T-helper 2 cell (primary cell): ENCODE measurements at places on chromosomes 6 and 20.

DNA sequence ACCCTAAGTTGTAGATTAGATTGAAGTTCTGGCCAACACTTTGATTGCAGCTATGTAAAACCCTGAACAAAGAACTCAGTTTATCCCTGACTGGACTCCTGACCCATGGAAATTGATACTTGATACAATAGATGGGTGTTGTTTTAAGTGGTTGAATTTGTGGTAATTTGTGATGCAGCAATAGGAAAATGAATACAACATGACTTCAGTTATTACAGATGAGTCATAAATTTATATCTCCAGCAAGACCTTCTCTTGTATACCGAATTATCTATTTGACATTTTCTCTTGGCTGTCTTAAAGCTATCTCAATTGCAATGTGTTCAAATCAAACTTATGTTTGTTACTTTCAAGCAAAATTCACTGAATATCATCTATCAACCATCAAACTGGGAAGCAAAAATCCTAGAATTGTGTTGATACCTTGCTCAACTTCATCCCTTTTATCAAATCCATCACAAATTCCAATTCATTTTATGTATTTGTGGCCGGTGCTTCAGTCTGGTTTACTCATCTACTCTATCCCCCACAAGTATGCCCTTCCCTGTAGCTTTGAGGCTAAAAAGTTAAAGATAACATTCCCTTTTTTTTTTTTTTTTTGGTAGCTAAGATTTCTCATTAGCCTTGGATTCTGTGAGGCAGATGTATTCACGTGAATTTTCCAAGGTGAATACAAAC is 129.4 kb upstream of the CENPW start:
- no peak for DNase-seq

- DNase-seq = no peak
These were observed 493.8 kb upstream of the MANEA start for GRCh38 chr6:95083506-95083905.

DNA sequence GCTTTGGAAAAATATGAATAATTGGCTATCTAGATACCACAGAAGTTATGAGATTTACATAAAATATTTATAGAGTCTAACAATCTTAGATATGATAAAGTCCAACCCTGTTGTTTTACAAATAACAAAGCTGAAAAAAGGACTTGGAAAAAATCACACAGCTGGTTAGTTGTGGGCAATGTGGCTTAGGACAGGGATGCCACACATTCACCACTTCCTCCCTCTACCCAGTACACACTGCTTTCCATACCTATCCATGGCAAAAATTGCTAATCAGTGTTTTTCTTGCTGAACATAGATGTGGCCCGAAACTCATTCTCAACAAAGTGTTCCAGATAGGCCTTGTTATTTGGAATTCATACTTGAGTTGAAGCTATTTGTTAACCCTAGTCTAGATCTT is 147.3 kb upstream of the BMP5 start:
- DNase-seq = no peak

DNA sequence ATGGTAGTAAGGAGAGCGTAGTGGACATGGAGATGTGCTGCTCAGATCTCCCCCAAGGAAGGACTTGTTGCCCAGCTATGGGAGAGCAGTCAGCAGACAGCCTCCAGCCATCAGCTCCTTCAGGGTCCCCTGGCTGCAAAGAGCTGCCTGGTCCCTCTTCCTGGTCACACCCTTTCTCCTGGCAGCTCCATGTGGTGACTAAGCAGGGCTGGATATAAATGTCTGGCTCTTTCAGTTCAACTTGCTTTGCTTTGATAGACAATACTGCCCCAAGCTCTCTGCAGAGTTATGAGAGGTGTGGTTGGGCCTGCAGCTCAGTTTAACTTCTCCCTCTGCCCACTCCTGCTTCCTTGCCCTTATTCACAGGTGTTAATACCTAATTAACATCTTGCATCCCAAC is 64.1 kb upstream of the DDR1 start:
- no peak for DNase-seq

DNA sequence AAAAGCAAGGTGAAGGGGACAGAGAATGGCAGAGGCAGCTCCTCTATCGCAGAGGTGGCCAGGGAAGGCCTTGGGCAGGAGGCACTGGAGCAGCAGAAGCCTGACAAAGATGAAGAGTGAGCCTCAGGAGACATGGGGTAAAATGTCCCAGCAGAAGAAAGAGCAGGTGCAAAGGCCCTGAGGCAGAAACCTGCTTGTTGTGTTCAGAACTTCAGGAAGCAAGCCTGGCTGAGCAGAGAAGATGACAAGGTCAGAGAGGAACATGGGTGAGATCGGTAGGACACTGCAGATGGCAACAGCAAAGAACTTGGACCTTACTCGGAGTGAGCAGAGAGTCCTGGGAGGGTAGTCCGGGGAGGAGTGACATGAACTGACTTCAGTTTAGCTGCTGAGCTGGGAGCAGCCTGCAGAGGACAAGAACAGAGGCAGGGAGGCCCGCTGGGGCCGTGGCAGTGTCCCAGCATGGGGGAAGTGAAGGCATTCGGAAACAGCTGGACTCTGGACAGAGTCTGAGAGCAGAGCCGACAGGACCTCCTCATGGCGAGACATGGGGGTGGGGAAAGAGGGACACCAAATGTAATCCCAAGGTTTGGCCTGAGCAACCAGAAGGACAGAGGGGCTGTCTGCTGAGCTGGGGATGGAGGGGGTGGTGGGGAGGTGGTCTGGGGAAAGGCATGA is 106.3 kb downstream of the PREX1 start:
- DNase-seq = no peak

- DNase-seq = no peak
These were observed 58.3 kb upstream of the BHLHE23 start for GRCh38 chr20:63064745-63065711.

GRCh38 chr6:82882363-82883023 is 183.1 kb downstream of the UBE3D start:
- no peak for DNase-seq

DNA sequence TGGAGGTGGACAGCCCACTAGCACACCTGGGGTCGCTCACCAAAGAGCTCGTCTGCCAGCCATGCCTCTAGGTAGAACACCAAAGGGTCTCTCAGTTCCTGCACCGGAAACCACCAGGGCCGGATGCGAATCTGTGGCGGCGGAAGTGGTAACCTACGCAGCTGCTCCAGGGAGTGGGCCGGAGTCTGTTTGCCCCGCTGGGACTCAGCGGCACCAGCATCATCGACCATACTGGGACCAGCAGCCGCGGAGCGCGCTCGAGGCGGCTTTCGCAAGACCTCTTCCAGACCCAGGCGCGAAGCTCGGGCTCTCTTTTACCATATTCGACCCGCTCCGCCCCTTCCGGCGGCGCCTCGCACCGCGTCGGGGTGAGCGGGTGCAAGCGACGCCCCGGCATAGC is at the start of gene OOEP:
OOEP (minus strand) TSS at position 335 of the 400 bp plus-strand sequence; CDS start at position 230, 105 bp downstream.
- DNase-seq = no peak

GRCh38 chr20:34365765-34366213 is 2.7 kb downstream of the ITCH start:
- no peak for DNase-seq

- DNase-seq = no peak
These were observed 304.1 kb upstream of the TCF21 start for GRCh38 chr6:133584823-133585222.

DNA sequence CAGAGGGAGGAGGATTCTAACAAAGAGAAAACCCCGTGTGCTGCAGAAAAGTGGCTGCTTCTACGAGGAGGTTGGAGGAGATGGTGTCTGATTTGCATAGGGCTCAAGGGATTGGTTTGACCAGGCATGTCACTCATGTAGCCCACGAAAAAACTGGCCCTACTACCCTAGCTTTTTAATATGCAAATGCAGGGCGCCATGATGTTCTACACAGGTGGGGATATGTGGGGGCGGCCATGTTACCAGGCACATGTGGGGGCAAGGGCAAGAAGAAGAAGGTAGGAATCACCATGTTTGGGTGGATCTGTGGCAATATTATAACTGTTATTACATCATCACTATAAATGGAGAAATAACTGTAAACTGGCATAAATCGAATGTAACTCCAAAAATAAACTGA is 9.9 kb downstream of the KIAA1755 start:
- DNase-seq = no peak

DNA sequence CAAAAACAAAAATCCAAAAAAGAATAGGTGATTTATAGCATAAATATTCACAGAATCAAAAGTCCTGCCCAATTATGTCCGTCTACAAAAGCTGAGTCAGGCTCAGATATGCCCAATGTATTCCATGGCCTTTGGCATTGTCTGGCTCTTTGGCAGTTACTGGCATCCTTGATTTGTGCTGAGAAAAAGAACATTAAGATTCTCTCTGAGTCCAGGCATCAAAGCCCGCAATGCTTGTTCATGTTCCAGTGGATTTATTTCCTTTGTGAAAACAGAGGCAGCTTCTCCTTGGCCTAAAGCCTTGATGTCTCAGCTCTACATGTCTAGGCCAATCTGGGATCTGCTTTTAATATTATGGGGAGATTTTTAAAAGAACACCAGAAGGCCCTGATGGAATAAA is 76.1 kb upstream of the SLC4A11 start:
- no peak for DNase-seq

DNA sequence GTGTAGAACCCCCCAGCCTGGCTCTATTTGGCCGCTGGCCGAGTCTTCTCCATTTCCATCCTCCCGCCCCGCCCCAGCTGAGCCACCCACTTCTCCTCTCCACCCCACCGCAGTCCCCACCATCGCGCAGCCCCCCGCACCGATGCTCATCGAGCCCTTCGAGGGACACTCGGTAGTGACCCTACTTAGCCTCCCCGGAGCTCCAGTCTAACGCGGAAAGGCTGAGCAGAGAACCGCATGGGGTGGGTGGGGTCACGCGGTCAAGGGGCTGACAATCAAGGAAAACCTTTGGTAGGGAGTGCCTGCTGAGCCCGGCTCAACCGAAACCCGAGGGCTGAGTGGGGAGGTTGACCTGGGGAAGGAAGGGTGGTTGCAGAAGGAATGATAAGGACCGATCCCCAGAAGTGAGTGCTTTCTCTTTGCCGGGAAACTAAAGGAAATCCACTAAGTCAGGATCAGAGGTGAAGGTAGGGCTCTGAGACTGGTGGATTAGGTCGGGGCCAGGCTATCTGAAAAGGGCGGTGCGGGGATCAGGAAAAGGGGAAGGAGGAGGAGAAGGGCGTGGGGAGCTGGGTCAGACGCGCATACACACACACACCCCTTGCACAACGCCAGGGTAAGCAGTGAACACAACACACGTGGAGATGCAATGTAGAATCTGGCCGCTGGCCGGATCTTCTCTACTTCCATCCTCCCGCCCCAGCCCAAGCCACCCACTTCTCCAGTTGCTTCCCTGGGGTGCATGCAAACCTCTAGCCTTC is 49.8 kb downstream of the CPXM1 start:
- no peak for DNase-seq

DNA sequence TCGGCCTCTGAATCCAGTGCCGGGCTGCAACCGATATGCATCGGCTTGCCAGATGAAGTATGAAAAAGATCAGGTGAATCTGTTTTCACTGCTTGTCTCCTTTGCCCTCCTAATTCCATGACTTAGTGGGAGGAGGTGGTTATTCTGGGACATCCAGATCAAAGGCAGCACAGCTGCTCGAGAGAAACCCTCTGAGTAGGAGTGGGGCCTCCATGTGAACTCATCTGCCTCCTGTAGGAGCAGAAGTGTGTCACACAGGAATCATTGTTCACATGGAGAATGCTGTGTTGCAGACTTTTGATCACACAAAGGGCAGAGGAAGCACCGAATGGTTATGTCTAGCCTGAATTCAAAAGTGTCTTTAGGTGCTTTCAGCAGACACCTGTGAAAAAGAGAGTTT is 73.1 kb upstream of the SLC22A1 start:
- no peak for DNase-seq

GRCh38 chr6:145043926-145044500 is 691.3 kb downstream of the EPM2A start:
- DNase-seq = no peak

DNA sequence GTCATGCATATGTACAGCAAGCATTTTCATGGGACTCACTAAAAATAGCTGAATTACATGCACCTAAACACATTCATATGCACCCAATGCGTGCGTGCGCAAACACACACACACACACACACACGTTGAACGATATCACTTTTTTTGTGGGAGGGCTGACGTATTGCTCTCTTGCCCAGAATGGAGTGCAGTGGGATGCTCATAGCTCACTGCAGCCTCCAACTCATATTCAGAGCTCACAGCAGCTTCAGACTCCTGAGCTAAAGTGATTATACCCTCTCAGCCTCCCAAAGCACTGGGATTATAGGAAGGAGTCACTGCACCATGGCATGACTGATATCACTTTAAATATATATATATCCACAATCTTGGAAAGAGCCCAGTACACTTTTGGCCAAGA is 620.4 kb upstream of the MANEA start:
- DNase-seq = no peak

- no peak for DNase-seq
These were observed 650 bp downstream of the DCBLD1 start for GRCh38 chr6:117483004-117483644.

DNA sequence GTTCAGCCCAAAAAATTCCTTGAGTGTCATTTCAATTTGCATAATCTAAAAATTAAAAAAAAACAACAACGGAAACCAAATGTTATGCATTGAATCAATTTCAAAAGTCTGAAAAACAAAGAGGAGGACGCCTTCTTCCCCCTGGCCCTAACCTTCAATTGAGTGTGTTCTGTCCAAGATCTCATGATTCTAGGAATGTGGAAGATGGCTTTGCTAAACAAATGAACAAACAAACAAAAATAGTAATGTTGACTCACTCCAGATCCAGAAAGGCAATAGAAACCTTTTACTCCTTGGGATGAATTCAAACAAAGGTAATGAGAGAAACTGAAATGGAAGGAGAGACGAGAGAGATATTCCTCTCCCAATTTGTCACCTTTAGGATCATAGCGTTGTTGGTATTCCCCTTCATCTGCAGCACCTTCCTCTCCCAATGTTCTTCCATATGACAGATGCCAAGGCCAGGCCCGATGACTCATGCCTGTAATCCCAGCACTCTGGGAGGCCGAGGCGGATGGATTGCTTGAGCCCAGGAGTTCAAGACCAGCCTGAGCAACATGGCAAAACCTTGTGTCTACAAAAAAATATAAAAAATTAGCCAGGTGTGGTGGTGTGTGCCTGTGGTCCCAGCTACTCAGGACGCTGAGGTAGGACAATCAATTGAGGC is 109.2 kb upstream of the ADGRF1 start:
- DNase-seq = no peak

DNA sequence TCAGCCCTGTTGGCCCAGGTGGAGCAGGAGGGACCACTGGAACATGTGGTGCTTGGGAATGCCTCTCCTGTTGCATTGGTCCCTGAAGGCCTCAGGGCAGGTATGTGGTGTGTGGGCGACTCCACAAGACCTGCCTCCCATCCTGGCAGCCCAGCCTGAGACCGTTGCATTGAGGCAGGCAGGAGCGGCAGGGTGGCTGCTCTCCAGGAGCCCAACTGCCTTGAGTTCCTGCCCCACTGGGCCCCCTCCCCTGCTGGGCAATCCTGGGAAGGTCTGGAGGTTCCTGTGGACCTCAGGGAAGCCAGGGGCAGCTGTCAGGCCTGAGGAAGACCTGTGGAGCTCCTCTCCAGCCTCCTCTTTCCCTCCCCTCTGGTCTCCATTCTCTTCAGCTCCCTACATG is 19.8 kb downstream of the MAVS start:
- DNase-seq = no peak

- DNase-seq = no peak
These were observed 140.5 kb downstream of the TFAP2B start for GRCh38 chr6:50959081-50959641.

- no peak for DNase-seq
These were observed 1.7 kb downstream of the JAG1 start for GRCh38 chr20:10671919-10672623.

GRCh38 chr6:166626177-166627032 is 646 bp downstream of the RPS6KA2 start:
- peak; percentile 6 for DNase-seq
